ENCODE measurements at places on chromosomes 6 and 20. TPM values are rescaled to one million over a fixed set of nuclear protein-coding genes. Genes with fewer than 3 reads are reported as not detected.
A peak's percentile ranks its signal among the peaks of the same experiment; 100 is the strongest.

The MTCH1 gene
- 83.9 TPM for total RNA-seq

GRCh38 chr6:138310294-138310693 is 67.4 kb upstream of the SMIM28 start:
- DNase-seq: no peak
- H3K4me3 ChIP-seq: no peak overlapping the region
- H3K4me1 ChIP-seq: no peaks in the 10 kb centered on the region
- no peak overlapping the region for H3K27ac ChIP-seq
- no peaks in the 10 kb centered on the region for H3K36me3 ChIP-seq

DNA sequence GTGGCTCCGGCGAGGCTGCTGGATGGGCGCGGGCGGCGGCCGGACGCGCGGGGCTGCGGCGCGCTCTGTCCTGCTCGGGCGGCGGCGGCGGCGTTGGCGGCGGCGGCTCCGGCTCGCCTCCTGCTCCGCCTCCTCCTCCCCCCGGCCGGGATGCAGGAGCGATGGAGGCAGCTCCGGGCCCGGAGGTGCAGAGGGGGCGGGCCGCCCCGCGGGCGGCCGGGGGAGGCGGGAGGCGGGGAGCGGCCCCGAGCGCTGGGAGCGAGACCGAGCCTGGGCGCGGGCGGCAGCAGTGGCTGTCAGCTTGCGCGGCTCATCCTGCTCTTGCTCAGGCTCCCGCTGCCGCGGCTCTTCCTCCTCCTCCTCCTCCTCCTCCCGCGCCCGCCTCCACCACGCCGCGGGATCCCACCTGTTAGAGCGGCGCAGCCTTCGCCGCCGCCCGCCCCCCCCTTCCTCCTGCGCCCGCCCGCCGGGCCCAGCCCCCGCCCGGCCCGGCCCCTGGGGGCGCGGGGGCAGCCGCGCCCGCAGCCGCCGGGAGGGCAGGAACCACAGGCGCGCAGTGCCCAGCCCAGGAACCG is at the start of gene NOL4L:
Gene NOL4L (minus strand): TSS at position 323 of the 575 bp plus-strand sequence. CDS start 443 bp downstream, outside the sequence.
- no peak within 1 kb of the TSS for H3K27ac ChIP-seq
- DNase-seq: no peak
- H3K4me1 ChIP-seq: peaks cover 4% of the 10 kb centered on the region
- H3K4me3 ChIP-seq: peak within 1 kb of the TSS; percentile 35
- no peaks in the 10 kb centered on the region for H3K27me3 ChIP-seq
- no peaks in the 10 kb centered on the region for H3K36me3 ChIP-seq

- no peaks in the 10 kb centered on the region for H3K36me3 ChIP-seq
- H3K4me3 ChIP-seq: no peak overlapping the region
- no peak overlapping the region for H3K27ac ChIP-seq
Measured at GRCh38 chr6:11291582-11291981, 59.1 kb upstream of the NEDD9 start.

DNA sequence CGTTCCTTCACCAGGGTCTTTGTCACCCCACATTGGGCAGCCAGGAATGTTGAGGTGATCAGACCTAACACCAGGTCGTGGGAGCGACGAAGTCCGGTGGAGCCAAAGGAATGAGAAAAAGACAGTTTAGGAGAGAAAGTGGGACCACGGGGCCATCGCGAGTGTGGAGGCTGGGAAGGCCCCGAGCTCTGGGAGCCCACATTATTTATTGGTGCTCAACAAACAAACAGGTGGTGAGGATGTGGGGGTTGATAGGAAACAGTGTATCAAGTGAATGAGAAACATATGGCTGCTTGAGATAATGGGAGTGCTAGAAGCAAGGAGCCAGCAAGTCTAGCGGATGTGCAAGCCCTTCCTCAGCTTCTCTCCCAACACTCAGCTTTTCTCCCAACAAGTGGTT is 287.1 kb upstream of the SGK1 start:
- H3K27me3 ChIP-seq: no peaks in the 10 kb centered on the region
- H3K27ac ChIP-seq: no peak overlapping the region
- no peak for DNase-seq
- H3K4me1 ChIP-seq: no peaks in the 10 kb centered on the region
- no peak overlapping the region for H3K4me3 ChIP-seq
- no peaks in the 10 kb centered on the region for H3K36me3 ChIP-seq

- H3K27ac ChIP-seq: peak within 1 kb of the TSS; percentile 94
- H3K36me3 ChIP-seq: no peaks in the 10 kb centered on the region
- peak within 1 kb of the TSS; percentile 53 for H3K4me3 ChIP-seq
Measured at GRCh38 chr6:100464903-100465700, at the start of gene SIM1. SIM1 (minus strand) TSS chr6:100464921; CDS start chr6:100463468, 1,453 bp downstream.

The ABHD16B gene
- total RNA-seq: not detected

DNA sequence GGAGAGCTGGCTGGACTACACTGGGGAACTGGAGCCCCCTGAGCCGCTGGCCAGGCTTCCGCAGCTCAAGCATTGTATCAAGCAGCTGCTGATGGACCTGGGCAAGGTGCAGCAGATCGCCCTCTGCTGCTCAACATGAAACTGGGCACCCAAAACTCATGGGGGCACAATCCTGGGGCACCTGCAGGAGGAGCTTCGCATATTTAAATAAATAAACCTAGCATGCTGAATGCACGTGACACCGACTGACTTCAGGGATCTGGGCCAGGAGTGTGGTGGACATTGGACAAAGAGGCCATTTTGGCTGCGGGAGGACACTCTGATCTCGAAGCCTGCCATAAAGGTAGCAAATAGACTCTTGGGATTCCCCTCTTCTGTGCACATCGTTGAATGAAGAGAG is 6.8 kb downstream of the SCAND1 start:
- peaks cover 7% of the 10 kb centered on the region for H3K4me1 ChIP-seq
- H3K27ac ChIP-seq: no peak overlapping the region
- no peak for DNase-seq
- no peak overlapping the region for H3K4me3 ChIP-seq
- no peaks in the 10 kb centered on the region for H3K36me3 ChIP-seq

DNA sequence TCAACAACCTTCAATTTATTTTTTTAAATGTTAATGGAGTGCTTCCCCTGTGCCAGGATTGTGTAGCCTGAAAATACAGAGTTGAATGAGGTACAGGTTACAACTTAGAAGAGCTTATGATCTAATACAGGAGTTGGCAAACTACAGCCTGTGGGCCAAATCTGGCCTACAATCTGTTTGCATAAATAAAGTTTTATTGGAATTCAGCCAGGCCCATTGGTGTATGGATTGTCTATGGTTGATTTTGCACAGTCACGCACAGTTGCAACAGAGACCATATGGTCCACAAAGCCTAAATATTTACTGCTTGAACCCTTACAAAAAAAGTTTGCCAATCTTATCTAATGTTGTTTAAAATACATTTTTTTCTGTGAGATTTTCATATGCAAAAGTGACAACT is 177.3 kb upstream of the CCN2 start:
- H3K27me3 ChIP-seq: no peaks in the 10 kb centered on the region
- no peak for DNase-seq
- H3K4me1 ChIP-seq: peaks cover 3% of the 10 kb centered on the region
- H3K4me3 ChIP-seq: no peak overlapping the region
- no peaks in the 10 kb centered on the region for H3K36me3 ChIP-seq
- no peak overlapping the region for H3K27ac ChIP-seq

The NKX2-2 gene
- total RNA-seq: 2.6 TPM

DNA sequence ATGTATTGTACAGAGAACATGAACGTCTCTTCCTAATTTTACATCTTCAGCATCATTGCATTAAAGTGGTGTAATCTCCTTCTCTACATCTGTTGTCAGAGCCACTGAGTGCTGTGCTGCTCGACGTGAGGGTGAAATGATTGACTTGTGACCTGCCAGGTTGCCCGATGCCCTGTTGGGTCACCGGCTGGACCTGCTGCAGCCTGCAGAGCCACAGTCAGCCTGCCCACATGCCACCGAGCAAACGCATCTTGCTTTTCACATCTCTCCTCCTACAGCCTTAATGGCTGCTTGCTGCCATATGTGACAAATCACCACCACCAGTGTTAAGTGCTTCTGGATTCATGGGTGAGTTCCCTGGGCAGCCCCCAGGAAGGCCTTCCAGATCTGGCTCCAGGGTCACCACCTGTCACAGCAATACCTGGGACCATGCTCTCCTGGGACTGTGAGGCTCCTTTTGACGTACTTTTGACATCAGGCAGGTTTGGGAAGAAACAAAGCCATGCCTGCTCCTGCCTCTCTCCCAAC is 80.3 kb downstream of the ASXL1 start:
- no peak overlapping the region for H3K27ac ChIP-seq
- H3K27me3 ChIP-seq: no peaks in the 10 kb centered on the region
- H3K4me1 ChIP-seq: no peaks in the 10 kb centered on the region
- peaks cover 44% of the 10 kb centered on the region for H3K36me3 ChIP-seq
- H3K4me3 ChIP-seq: no peak overlapping the region

DNA sequence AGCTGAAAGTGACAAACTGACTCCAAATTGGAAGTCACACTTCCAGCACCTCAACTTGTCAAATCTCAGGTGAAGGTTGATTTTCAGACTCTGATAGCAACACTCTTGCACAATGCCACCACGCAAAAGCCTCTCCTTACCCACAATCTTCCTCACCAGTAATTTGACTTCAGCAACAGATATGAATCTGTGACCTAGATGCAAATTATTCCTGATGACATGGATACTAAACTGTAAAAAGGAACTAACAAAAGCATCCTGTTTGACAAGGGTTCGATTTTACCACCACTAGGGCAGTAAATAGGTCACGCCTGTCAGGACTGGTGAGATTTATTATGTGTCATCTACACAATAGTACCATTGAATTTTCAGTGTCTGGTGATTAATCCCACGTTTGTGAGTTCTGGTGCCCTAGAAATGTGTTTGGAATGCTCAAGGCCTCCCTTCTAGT is 134.4 kb upstream of the COL21A1 start:
- H3K27me3 ChIP-seq: no peaks in the 10 kb centered on the region
- H3K36me3 ChIP-seq: no peaks in the 10 kb centered on the region
- no peak for DNase-seq
- no peak overlapping the region for H3K27ac ChIP-seq
- no peak overlapping the region for H3K4me3 ChIP-seq

GRCh38 chr20:1072258-1072657 is 46.1 kb upstream of the PSMF1 start:
- no peak overlapping the region for H3K27ac ChIP-seq
- no peaks in the 10 kb centered on the region for H3K4me1 ChIP-seq
- H3K27me3 ChIP-seq: no peaks in the 10 kb centered on the region
- DNase-seq: no peak

- H3K36me3 ChIP-seq: no peaks in the 10 kb centered on the region
- peak overlapping the region; percentile 58 for H3K27ac ChIP-seq
- peak; percentile 72 for DNase-seq
- peaks cover 13% of the 10 kb centered on the region for H3K4me1 ChIP-seq
Measured at GRCh38 chr20:50624351-50625016, 66.9 kb downstream of the RIPOR3 start.

GRCh38 chr6:16999491-17000436 is 102.1 kb upstream of the STMND1 start:
- peaks cover 9% of the 10 kb centered on the region for H3K4me1 ChIP-seq

GRCh38 chr6:195861-196360 is 96.4 kb upstream of the DUSP22 start:
- DNase-seq: no peak
- no peaks in the 10 kb centered on the region for H3K36me3 ChIP-seq
- no peak overlapping the region for H3K4me3 ChIP-seq
- H3K27me3 ChIP-seq: no peaks in the 10 kb centered on the region
- no peak overlapping the region for H3K27ac ChIP-seq

DNA sequence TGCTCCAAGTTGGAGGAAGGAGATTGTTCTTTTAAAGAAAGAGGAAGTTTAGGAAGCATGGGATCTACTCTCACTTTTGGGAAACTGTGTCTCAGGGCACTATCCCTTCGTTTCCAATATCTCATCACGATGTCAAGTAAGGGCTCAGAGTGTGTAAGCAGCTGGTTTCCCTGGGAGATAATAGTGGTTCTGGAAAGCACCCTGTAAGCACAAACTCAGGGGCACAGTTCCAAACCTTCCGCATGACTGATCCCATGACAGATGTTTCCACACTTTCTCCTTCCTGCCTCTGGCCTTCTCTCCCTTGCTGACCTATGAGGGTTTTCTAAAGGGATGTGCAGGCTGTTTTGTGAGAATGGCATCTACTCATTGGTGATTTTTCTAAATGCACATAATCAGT is 33.9 kb downstream of the ADTRP start:
- no peaks in the 10 kb centered on the region for H3K4me1 ChIP-seq
- DNase-seq: no peak
- no peak overlapping the region for H3K27ac ChIP-seq
- H3K36me3 ChIP-seq: no peaks in the 10 kb centered on the region

GRCh38 chr6:39217177-39217864 is 12.0 kb downstream of the KCNK5 start:
- no peaks in the 10 kb centered on the region for H3K36me3 ChIP-seq
- no peak overlapping the region for H3K4me3 ChIP-seq
- H3K27me3 ChIP-seq: no peaks in the 10 kb centered on the region
- no peak for DNase-seq

DNA sequence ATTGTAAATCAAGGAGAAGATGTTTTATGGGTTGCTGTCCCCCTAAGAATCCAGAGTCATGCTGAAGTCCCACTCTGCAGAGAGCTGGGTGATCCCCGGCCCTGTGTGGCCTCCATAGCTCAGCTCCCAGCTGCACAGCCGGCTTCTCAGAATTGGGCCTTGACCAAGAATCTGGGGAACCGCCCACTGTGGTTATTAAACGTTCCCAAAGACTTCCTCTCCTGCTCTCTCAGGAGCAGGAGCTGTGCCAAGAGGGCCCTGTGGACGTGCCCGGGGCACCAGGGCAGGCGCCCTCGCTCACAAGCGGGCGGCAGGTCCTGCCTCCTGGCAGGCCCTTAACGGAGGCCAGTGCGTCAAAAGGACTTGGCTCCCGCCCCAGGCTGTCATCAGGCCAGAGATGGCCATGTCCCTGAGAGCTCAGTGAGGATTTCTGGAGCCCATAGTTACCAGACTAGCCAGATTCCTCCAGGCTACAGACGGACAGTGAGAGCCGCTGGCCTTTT is 30.4 kb downstream of the ZC3H12D start:
- DNase-seq: peak; percentile 94
- H3K36me3 ChIP-seq: no peaks in the 10 kb centered on the region
- no peak overlapping the region for H3K4me3 ChIP-seq
- H3K27ac ChIP-seq: peak overlapping the region; percentile 52
- peaks cover 19% of the 10 kb centered on the region for H3K4me1 ChIP-seq

GRCh38 chr6:158481690-158482473 is 78.0 kb upstream of the TMEM181 start:
- no peak overlapping the region for H3K27ac ChIP-seq
- no peaks in the 10 kb centered on the region for H3K4me1 ChIP-seq
- H3K4me3 ChIP-seq: no peak overlapping the region
- no peaks in the 10 kb centered on the region for H3K27me3 ChIP-seq

DNA sequence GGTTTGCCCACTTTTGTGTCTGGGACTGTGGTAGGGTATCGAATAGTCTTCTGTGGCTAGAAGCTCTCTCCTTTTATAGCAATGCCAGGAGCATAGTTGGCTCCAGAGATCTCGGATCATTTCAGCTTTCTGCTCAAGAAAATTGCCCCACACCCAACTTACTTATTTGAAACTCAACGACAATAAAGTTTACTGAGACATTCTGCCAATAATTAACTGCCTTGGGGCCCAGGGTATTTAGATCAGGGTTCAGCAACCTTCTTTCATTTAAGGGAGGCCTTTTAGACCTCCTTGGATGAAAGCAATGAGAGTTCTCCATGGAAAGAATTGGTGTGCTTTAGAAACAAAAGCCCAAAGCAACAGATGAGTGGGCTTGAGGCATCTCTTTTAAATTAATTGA is 53.8 kb upstream of the GMPR start:
- no peak overlapping the region for H3K4me3 ChIP-seq
- H3K27ac ChIP-seq: no peak overlapping the region
- DNase-seq: no peak
- no peaks in the 10 kb centered on the region for H3K36me3 ChIP-seq
- H3K4me1 ChIP-seq: no peaks in the 10 kb centered on the region
- H3K27me3 ChIP-seq: no peaks in the 10 kb centered on the region

The BHLHE23 gene
- total RNA-seq: not detected
